ENCODE measurements at places on chromosomes 5 and 9. TPM values are rescaled to one million over a fixed set of nuclear protein-coding genes. Genes with fewer than 3 reads are reported as not detected.

HIGD2A gene
- total RNA-seq = 249 TPM

PLAC8L1 gene
- not detected for total RNA-seq

NACC2 gene
- total RNA-seq = 55.5 TPM

CDKN2B gene
- 3.9 TPM for total RNA-seq

BTNL8 gene
- 0.48 TPM for total RNA-seq

THBS4 gene
- total RNA-seq = 8.5 TPM

Measured in right atrium auricular region (tissue), 2 donors.